ENCODE measurements at places on chromosomes 6 and 20. TPM values are rescaled to one million over a fixed set of nuclear protein-coding genes. Genes with fewer than 3 reads are reported as not detected.

DNA sequence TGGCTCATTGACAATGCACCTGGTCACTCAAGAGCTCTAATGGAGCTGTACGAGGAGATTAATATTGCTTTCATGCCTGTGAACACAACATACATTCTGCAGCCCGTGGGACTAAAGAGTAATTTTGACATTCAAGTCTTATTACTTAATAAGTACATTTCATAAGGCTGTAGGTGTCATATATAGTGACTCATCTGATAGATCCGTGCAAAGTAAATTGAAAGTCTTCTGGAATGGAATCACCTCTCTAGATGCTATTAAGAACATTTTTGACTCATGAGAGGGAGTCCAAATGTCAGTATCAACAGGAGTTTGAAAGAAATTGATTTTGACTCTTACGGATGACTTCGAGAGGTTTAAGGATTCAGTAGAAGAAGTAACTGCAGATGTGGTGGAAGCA lies 267.9 kb downstream of the CLVS2 start:
- DNase-seq, result no peak

DNA sequence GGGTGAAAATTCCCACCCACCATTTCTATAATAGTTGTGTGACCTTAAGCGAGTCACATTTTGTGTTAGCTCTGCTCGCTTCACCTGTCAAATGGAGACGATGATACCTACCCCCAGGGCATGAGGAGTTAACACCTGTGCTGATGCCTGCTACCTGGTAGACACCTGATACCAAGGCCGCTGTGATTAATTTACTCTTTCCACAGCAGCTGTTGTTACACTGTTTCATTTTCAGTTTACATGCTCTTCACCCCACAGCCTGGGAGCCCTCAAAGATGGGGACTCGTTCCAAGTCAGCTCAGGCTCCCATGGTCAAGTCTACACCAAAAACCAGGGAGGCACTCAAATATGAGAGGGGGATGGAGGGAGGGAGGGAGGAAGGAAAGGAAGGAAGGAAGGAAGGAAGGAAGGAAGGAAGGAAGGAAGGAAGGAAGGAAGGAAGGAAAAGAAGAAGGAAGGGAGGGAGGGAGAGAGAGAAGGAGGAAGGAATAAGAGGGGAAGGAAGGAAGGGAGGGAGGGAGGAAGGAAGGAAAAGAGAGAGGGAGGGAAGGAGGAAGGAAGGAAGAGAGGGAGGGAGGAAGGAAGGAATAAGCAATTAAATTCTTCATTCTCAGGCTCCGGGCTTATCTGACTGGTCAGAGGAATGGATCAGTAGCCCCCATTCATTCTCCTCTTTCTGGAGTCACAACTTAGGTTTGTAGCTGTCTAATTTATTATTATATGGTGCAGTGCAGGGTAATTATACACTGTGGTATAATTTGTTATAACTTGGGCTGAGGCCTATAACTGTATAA lies 40.9 kb downstream of the PDYN start:
- DNase-seq, result no peak

DNA sequence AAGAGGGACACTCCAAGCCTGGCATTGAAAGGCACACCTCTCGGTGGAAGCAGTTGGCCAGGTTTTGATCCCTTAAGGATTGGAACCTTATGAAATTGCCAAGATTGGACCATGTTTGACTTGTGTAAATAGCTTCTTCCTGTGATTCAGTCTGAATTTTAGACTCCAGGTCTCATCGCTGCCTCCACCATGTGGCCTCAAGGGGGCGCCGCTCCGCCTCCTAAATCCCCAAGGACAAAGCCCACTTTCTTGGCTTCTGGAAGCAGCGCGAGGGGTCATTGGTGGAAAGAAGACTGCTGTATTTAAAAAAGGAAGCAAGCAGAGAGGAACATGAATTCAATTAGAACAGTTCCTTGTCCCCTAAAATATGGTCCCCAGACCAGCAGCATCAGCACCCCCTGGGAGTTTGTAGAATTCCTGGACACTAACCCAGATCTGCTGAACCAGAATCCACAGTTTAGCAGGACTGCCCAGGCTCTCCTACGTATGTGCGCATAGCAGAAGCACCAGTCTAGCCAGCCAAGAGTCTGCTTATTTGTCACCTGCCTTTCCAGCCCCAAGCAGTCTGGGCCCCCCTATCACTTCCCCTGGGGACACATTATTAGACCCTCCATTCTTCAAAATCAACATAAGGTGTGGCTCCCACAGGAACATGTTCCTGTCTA lies 108.5 kb downstream of the LY86 start:
- DNase-seq, result peak; percentile 50

DNA sequence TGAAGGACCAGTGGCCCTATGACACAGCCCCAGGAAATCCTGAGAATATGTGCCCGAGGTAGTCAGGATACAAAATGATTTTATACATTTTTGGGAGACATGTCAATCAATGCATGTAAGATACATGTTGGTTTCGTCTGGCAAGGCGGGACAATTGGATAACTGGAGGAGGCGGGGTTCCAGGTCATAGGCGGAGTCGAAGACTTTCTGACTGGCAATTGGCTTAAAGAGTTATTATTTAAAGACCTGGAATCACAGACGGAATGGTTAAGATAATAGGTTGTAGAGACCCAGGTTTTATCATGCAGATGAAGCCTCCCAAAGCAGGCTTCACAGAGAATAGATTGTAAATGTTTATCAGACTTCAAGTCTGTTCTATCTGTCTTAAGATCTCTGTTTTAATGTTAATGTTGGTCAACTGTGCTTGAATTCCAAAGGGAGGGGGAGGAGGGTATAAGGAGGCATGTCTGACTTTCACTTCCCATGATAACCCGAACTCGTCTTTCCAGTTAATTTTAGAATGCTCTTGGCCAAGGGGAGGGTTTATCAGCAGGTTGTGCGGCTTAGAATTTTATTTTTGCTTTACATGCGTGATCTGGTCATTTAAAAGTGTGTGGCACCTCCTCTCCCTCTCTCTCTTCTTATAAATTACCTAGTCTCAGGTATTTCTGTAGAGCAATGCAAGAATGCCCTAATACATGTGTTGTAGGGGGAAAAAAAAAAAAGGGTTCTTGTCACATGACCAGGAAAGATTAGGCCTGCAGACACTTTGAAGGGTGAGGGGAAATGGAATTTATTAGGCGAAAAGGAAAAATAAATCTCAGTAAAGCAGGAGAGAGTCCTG lies 230.7 kb downstream of the NFATC2 start:
- peak; percentile 33 for DNase-seq

WFDC10B gene
- total RNA-seq, result 0.52 TPM

TUBB2B gene
- total RNA-seq, result 31.8 TPM

All from mammary epithelial cell (primary cell).